ENCODE measurements at places on chromosomes 5 and 9. TPM values are rescaled to one million over a fixed set of nuclear protein-coding genes. Genes with fewer than 3 reads are reported as not detected.

- no peak for DNase-seq
These were observed 106.2 kb downstream of the CEMIP2 start for GRCh38 chr9:71662082-71662481.

- no peak for DNase-seq
These were observed 40.1 kb upstream of the PDE8B start for GRCh38 chr5:77170196-77170890.

DNA sequence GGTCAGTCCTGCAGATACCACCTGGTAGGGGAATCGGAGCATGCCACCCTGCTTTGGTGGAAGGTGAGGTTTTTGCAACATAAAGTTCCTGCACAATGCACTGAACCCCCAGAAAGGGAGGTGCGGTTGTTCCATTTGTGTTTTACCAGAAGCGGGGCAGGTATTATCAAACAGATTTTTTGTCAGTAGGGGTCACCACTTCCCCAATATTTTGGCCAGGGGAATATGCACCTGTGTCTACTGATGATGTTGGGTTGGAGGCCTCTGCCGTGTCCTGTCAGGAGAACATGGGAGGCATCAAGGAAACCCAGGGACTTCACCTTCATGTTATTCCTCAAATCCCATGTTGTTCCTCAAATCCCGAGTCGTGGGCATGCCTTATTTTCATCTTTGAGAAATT is 438.7 kb downstream of the NTRK2 start:
- DNase-seq = no peak

DNA sequence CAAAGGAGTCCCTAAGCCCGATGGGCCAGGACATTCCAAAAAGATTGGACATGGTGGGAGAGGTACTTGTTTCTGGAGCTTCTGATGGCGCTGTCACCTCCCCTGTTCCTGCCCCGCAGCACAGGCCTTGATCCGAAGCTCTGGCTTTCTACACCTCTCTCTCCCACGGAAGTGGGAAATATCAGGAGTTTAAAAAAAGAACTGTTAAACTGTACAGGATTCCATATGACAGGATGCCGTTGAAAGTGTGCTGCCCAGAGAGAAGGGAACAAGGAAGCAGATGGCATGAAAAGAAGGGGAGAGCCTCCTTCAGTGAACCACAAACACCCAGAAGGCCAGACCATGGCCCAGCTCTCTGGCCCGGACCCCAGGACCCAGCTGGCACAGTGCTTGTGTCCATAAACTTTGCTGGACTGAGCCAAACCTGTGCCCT is 26.8 kb upstream of the SLC2A8 start:
- no peak for DNase-seq

DNA sequence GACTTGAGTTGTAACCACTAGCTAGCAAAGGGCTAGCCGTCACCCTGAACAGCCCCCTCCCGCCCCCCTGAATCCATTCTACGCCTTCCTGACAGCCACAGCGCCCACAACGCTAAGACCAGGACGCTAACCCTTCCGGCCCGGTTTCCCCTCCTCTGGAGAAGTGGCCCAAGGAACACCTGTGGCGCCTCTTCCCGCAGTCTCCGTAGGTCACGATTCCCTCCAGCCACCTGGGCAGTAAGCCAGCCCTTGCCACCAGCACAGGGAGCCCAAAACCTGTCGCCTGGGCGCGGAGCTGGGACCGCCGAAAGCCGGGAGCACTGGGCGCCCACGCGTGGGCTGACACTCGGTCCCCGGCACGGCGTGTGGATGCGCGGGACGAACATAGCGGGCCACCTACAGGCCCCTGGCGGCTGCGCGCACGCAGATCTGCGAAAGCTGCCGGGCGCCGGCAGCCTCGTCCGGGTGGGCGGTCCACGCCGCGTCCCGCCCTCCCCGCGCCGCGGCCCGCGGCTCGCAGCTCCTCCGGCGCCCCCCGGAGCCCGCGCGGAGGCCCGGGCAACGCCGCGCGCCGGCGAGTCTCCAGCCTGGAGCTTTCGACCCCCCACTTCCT is 596 bp downstream of the IRF1 start:
- peak; percentile 60 for DNase-seq

GRCh38 chr9:87711857-87712800 is 13.8 kb upstream of the CTSL start:
- peak; percentile 76 for DNase-seq

- DNase-seq = no peak
These were observed 570 bp downstream of the CREBRF start for GRCh38 chr5:173056783-173057061.

DNA sequence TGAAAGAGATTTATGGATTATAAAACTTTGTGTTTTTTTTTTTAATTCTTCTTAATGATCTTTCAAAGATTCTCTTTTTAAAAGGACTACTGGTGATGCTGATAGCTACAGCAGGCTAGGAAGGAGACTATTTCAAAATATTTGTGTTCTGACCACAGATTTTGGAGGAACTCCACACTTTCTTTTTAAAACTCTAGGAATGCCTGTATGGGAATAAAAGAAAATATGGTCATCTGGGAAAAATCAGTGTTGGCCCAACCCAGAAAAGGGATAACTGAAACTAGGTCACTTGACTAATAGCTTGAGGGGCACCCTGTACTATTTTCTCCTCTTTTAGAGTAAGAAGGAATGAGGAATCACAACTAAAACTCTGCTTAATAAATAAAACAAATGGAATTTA is 97.6 kb upstream of the ADAMTS19 start:
- DNase-seq = no peak

- DNase-seq = peak; percentile 59
These were observed at the start of gene ARHGEF37 for GRCh38 chr5:149581192-149581861. Gene ARHGEF37 (plus strand): TSS chr5:149581498. CDS start chr5:149597770, 16,272 bp downstream.

DNA sequence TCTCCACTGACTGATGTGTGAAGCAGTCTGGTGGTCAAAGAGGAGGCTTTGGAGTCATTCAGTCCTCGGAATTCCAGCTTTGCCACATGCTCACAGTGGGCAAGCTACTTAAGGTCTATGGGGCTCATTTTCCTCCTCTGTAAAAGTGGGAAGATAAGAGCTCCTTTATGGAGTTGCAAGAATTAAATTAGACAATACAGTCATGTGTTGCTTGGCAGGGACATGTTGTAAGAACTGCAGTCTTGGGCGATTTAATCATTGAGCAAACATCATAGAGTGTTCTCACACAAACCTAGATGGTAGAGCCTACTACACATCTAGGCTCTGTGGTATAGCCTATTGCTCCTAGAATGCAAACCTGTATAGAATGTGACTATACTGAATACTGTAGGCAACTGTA is 253.9 kb downstream of the SH3GL2 start:
- no peak for DNase-seq

The PTGES gene
- total RNA-seq = 2.4 TPM

The LCN1 gene
- not detected for total RNA-seq

The PLK2 gene
- total RNA-seq = 279 TPM

The DIPK1B gene
- total RNA-seq = not detected

The CDH9 gene
- not detected for total RNA-seq

The ZBTB34 gene
- total RNA-seq = 3.7 TPM

The OR1J1 gene
- total RNA-seq = not detected

Data from SJSA1 (cell line).